Posterior cingulate gyrus (tissue), 11 donors: ENCODE measurements at places on chromosomes 1 and 21.

DNA sequence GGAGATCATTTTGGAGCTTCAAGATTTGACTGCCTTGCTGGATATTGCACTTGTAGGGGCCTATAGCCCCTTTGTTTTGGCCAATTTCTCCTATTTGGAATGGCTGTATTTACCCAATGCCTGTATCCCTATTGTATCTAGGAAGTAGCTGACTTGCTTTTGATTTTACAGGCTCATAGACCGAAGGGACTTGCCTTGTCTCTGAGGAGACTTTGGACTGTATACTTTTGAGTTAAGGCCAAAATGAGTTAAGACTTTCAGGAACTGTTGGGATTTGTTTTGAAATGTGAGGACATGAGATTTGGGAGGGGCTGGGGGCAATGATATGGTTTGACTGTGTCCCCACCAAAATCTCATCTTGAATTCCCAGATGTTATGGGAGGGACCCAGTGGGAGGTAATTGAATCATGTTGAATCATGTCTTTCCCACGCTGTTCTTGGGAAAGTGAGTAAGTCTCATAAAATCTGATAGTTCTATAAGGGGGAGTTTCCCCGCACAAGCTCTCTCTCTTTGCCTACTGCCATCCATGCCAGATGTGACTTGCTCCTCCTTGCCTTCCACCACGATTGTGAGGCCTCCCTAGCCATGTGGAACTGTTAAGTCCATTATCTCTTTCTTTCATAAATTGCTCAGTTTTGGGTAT lies 276.1 kb downstream of the LMX1A start:
- no peak for DNase-seq

- no peak for DNase-seq
Measured at GRCh38 chr1:73593364-73593763, 604.6 kb downstream of the LRRIQ3 start.

DNA sequence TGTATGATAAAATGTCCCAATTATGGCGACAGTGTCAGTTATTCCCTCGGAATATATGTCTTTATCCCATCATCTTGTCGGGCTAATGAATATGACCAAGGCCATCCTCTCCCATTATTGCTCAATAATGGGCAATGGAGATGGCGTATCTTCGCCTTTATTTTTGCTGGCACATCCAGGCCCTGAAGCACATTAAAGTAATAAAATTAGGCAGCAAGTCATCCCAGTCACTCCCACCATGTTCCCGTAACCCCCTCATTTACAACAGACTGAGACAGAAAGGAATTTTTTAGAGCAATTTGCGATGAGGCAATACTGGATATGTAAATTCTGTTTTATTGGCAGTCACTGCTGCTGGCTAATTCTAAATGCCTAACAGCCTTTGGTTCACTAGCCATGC lies 35.3 kb downstream of the CLIC6 start:
- no peak for DNase-seq

- DNase-seq: no peak
Measured at GRCh38 chr1:167674156-167674555, 44.1 kb downstream of the RCSD1 start.

- DNase-seq: peak; percentile 68
Measured at GRCh38 chr1:181423301-181423918, 59.9 kb upstream of the CACNA1E start.

GRCh38 chr21:37071561-37072273 lies 1.2 kb downstream of the PIGP start:
- DNase-seq: no peak

DNA sequence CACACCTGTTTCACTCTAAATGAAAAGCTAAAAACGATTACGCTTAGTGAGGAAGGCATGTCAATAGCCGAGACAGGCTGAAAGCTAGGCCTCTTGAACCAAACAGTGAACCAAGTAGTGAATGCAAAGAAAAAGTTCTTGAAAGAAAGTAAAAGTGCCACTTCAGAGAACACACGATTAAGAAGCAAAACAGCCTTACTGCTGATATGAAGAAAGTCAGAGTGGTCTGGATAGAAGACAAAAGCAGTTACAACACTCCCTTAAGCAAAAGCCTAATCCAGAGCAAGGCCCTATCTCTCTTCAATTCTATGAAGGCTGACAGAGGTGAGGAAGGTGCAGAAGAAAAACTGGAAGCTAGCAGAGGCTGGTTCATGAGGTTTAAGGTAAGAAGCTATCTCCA lies 130.7 kb downstream of the SIPA1L2 start:
- DNase-seq: no peak

GRCh38 chr1:158212320-158212719 lies 31.6 kb downstream of the CD1D start:
- no peak for DNase-seq

GRCh38 chr1:110554871-110555801 lies 36.2 kb upstream of the KCNA10 start:
- DNase-seq: peak; percentile 68

- no peak for DNase-seq
Measured at GRCh38 chr1:78839704-78840277, 166.7 kb downstream of the ADGRL4 start.

- DNase-seq: no peak
Measured at GRCh38 chr1:173913111-173913510, 4.0 kb downstream of the SERPINC1 start.

- DNase-seq: no peak
Measured at GRCh38 chr1:153429266-153430165, 13.2 kb downstream of the S100A7A start.

GRCh38 chr1:199976496-199977144 lies 50.9 kb upstream of the NR5A2 start:
- DNase-seq: no peak

GRCh38 chr1:184792450-184792969 lies 37.9 kb upstream of the EDEM3 start:
- DNase-seq: peak; percentile 56

DNA sequence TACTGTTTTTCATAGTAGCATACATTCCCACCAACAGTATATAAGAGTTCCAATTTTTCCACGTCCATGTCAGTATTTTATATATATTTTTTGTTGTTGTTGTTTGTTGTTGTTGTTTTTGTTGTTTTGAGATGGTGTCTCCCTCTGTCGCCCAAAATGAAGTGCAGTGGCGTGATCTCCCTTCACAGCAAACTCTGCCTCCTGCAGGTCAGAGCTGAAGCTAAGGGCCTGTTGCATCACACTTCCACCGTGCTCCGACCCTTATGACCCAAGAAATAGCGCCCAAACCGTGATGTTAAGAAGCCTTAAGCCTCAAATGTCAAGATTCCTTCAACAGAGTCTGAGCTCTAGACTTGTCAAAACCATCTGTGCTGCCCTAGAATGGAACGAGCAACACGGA lies 2032.3 kb downstream of the MRPL39 start:
- no peak for DNase-seq

DNA sequence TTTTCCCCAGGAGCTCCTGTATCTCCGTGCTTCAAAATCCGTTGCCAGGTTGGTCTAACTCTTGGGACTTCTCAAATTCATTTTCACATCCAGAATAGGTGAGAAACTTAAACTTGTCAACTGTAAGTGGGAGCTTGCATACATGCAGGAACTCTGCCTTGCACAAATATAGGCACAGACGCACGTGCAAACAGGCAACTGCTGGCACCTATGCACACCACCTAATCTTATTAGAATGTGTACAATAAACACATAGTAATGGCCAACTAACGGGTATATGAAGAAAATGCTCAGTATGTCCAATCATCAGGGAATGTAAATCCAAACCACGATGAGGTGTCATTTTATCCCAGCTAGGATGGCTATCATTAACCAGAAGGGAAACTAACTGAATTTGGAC lies 22.6 kb upstream of the FCGR2A start:
- no peak for DNase-seq

GRCh38 chr1:233328142-233328921 lies 808 bp downstream of the MAP3K21 start:
- DNase-seq: peak; percentile 78

GRCh38 chr21:29261555-29262540 lies 36.9 kb upstream of the BACH1 start:
- DNase-seq: no peak

GRCh38 chr21:17514124-17514845 lies 1.4 kb downstream of the CXADR start:
- no peak for DNase-seq

DNA sequence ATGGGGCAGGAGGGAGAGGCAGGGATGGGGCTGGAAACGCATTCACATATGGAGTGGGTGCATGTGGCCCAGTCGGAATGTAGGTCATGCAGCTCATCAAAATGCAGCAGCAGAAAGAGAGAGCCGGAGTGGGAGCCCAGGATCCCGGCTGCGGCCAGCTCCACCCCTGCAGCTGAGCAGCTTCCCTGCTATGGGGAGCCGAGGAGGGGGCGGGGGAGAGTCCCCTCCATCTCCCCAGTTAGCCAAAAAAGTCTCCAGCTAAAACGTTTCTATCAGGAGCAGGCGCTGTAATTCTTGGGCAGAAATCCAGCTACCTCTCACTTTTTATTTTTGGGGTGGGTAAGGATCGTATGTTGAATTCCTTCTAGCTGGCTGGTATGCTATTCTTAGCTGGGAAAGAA lies 39.7 kb downstream of the MRPL37 start:
- no peak for DNase-seq

DNA sequence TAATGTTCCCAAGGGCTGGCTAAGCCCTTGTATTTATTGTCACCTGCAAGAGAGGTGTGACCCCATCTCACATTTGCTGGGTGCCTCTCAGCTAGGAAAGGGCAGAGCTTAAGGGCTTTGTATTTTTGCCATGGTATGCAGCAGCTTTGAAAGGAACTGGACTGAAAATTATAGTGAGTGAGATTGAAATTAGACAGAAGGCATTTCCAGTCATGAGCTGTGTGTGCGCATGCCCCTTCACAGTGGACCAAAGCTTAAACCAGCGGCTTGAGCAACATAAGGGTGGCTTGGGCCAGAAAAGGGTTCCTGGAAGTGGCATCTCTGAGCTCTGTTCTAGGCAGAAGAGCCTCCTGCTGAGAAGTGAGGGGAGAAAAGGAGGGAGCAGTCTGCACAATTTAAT lies 19.8 kb downstream of the MYOG start:
- no peak for DNase-seq
